ENCODE measurements at places on chromosomes 5 and 9.

- DNase-seq: no peak
These were observed 259.0 kb downstream of the GADD45G start for GRCh38 chr9:89863837-89864236.

GRCh38 chr9:3751125-3751758, 225.4 kb upstream of the RFX3 start:
- DNase-seq: no peak

- DNase-seq: no peak
These were observed 4.7 kb upstream of the PPP1R26 start for GRCh38 chr9:135474915-135475314.

GRCh38 chr5:146165460-146165859, 17.0 kb downstream of the LARS1 start:
- DNase-seq: no peak

DNA sequence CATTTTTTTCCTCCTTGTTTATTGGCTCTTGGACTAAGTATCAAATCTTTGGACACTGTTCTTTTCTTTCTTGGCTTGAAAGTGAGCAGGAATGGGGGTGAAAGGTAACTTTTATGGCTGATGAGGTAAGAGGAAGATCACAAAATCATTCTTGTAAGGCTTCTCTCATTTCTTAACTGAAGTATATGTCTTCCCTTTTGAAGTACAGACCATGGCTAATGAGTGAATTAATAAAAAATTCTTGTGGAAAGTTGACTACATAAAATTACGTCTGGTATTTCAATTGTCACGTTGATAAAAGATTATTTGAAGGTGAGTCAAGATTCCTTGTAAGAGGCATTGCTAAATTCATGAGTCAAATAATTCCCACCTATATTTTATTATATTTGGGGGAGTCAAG, 25.1 kb downstream of the VCAN start:
- no peak for DNase-seq

DNA sequence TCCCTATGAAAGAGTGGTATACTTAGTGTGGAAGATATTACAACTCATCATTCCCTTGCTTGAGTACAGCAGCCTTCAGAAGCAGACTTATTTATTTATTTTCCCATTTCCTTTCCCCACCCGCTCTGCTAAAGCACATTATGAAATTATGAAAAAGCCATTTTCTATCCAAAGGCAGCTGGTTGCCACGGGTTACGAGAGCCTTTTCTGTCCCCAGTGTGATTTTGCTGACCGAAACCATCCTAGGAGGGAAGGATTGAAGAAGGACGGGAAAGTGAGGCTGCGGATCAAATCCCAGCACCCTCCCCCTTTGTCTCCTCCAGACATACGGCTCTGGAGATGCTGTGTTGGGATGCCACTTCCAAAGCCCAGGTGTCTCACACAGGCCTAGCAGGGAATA, 246.9 kb downstream of the TLR4 start:
- no peak for DNase-seq

GRCh38 chr5:65895891-65896290, 30.5 kb upstream of the ERBIN start:
- no peak for DNase-seq

GRCh38 chr5:8458038-8458383, 589.1 kb downstream of the MTRR start:
- no peak for DNase-seq

DNA sequence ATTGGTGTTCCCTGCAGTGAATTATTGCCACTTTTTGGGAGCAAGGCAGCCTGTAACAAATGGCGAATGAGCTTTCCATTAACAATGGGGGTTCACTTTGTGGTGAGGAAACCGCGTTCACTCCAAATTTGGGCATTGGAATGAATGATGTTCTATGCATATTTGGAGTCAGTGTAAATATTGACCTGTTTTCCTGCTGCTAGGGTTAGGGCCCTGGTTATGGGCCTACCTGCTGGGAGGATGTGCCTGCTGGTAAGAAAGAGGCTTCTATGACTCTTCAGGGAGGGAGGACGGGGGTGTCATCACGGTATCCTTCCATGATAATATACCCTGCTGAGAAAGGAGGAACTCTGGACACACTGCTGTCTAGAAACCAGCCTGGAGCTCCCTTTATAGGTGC, 29.0 kb downstream of the C9orf50 start:
- DNase-seq: no peak

DNA sequence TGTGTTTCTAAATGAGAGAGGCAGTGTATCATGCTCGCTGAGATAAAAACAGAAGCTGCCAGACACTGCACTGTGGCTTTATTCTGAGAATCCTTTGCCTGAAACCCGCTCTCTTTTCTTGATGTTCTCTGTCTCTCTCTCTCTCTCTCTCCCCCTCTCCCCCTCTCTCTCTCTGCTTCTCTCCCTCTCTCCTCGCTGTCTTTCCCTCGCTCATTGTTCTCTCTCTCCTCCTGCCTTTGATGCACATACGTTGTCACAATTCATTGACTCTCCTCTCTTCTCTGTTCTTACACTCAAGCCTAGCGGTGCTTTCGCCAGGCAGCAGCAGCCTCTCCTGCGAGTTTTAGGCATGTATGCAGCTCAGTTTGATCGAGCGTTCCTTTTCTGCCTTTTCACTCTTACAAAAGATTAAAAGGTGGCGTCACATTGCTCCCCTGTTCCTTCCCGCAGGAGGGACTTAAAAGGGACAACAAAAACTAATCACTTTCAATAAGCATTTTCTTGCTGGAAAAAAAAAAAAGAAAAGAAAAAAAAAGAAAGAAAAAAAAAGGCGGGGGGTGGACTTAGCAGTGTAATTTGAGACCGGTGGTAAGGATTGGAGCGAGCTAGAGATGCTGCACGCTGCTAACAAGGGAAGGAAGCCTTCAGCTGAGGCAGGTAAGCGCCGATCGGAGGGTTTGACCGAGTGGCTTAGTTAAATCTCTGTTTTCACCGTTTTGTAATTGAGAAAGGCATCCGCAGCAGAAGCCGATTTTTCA, 717.9 kb upstream of the WWC1 start:
- DNase-seq: no peak

DNA sequence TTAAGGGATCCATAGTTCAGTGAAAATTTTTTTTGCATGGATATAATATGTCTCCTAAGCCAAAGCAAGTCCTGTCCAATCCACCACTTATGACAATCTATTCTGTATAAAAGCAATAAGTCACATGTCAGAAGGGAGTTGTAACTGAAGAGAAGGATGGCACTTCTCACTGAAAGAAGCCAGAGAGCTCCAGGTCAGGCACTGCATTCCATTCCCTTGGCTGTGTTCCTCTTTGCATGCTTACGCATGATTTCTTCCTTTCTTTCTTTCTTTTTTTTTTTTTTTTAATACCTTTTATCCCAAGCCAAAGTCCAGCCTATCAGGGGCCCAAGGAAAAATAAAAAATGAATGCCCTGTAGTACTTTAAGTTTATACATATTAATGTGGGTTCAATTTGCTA, 39.8 kb downstream of the MAMDC2 start:
- no peak for DNase-seq

DNA sequence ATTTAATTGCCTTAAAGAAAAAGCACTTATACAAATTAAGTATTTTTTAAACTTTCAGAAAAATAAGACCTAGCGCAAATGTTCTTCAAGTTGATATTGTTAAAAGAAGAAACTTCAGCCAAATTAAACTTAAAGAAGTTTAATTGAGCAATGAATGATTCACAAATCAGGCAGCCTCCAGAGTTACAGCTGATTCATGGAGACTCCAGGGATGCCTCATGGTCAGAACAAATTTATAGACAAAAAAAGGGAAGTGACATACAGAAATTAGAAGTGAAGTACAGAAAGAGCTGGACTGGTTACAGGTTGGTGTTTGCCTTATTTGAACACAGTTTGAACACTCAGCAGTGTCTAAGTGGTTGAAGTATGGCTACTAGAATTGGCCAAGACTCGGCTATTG, 60.3 kb downstream of the CDKN2A start:
- no peak for DNase-seq

DNA sequence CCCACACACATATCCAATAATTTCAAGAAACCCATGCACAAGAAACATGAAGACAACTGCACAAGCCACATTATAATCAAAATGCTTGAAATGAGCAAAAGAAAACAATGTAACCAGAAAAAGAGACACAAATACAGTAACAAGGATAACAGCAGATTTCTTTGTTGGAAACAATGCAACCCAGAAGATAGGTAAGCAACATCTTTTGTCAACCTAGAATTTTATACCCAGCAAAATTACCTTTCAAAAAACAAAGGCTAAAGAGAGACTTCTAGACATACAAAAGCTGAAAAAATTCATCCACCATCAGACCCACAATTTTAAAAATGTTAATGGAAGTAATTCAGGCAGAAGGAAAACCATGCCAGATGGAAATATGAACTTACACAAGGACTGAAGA, 5.0 kb upstream of the COL23A1 start:
- no peak for DNase-seq

- no peak for DNase-seq
These were observed 20.5 kb upstream of the NDST1 start for GRCh38 chr5:150487199-150488061.

- no peak for DNase-seq
These were observed 9.3 kb downstream of the ZNF622 start for GRCh38 chr5:16456103-16456832.

DNA sequence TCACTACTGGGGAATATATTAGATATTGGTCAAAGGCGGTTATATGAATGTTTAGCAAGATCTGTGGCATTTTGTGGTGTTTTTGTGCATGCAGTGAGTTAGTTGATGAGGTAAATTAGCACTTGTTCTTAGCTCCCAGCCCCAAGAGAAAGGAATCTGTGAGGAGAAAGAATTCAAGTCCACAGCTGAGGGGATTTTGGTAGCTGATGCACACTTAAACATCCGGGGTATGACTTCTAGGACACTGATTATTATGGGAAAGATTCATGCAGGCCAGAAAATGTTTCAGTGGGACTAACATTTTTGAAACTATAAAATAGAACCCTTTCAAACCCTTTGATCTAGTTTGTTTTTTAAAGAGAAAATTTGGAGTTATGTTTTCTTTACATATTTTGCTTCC, 118.2 kb upstream of the RPS23 start:
- no peak for DNase-seq

- DNase-seq: no peak
These were observed 22.6 kb upstream of the ASPN start for GRCh38 chr9:92504881-92505280.

- DNase-seq: no peak
These were observed 744 bp upstream of the PPP2CA start for GRCh38 chr5:134226441-134227192.

DNA sequence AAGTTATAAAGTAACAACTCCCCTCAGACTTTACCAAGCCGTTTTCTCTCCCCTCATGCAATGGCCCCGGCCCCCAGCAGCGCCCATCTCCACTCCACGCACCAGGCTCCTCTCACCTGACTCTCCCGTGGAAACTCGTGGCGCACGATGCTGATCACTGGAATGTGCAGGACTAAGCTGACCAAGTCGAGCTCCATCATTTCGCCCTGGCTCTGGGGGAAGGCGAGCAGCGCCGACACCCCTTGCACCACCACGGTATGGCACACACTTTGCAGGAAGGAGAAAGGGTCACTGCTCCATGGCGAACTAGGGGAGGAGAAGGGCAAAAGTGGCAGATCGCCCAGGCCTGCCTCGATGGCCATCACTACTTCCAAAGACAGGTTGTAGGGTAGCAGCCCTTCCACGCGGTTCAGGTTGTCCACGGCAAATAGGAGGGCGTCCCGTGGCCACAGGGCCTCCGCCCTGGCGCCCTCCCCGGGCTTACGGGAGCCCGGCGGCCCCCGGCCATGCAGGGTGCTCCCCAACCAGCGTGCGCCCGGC, 1.2 kb downstream of the GRIN3A start:
- no peak for DNase-seq

DNA sequence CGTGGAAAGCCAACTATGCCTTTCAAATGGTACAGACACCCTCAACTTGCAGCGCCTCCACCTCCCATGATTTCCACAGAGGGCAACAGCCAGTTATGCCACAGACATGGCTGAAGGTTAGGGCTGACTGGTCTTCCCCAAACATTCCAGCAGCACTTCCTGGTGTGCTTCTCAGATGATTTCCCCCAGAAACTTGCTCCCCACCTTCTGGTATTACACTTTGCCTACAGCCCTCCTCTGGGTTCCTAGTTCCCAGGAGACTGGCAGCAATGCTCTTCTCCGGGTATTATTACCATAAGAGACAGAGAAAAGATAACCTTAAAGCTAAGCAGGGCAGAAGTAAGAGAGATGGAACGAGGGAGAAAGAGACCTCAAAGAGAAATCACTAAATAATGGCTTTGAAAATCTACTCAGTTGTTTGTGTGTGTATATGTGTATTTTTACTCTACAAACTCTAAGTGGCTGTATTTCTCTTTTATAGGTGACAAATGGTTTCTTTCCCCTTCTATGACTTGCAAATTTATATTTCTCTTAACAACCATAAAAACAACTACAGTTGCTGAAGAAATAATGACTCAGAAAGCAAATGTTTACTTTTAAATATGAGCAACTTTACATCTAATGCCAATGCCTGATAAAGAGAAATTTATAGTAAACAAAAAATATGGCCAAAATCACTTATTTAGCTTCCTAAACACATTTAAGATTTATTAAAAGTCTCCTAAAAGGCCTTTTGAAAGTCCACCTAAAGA, 133.8 kb downstream of the PDE4D start:
- DNase-seq: no peak

- DNase-seq: no peak
These were observed 52.7 kb downstream of the ABHD17B start for GRCh38 chr9:71858102-71858798.

- DNase-seq: no peak
These were observed 12.3 kb upstream of the DPM2 start for GRCh38 chr9:127949827-127950512.

- DNase-seq: no peak
These were observed 1849.2 kb upstream of the C9orf72 start for GRCh38 chr9:29422438-29422837.

GRCh38 chr5:124419531-124419930, 326.9 kb downstream of the ZNF608 start:
- DNase-seq: no peak

GRCh38 chr5:132103332-132103951, 29.9 kb downstream of the CSF2 start:
- DNase-seq: peak; percentile 64

DNA sequence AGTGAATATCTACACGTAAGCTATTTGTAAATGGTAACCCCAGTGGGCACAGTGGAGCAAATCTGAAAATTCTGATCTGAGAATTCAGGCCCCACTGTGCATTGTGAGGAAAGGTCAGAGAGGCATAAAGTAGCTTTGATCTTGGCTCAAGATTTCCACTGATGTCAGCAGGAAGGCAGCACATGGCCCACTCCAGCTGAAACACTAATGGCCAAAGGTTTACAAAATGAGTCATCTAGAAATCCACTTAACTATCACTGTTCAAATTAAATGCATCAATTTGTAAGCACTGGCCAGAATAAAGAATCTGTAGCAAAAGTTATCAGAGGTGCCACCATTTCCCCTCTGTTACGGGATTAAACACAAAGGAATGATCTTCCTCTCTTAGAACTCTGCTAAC, 191.6 kb downstream of the C9orf152 start:
- DNase-seq: no peak

DNA sequence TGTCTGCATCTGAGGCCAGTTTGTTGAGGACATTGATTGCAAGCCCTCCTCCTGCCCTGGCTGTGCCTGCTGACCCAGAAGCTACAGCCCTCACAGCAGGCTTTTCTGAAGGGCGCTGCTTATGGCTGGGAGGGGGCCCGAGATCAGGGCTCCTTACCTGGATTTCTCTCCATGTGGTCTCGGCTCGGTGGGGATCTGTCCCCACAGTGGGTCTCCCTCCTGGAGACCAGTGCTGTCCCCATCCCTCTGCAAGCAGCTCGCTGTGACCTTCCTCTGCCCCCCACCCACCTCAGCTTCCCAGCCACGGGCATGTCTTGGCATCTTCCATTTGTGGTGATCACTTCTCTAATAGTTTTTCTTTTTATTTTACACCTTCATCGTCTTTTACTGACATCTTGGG, 357.9 kb downstream of the IRX2 start:
- no peak for DNase-seq
